ENCODE measurements at places on chromosomes 2 and 18. TPM values are rescaled to one million over a fixed set of nuclear protein-coding genes. Genes with fewer than 3 reads are reported as not detected.

The MOCOS gene
- total RNA-seq, result 12.4 TPM

- H3K27ac ChIP-seq, result no peak overlapping the region
- no peaks in the 10 kb centered on the region for H3K36me3 ChIP-seq
- no peaks in the 10 kb centered on the region for H3K4me1 ChIP-seq
Measured at GRCh38 chr2:133581010-133581760, 12.9 kb upstream of the NCKAP5 start.

DNA sequence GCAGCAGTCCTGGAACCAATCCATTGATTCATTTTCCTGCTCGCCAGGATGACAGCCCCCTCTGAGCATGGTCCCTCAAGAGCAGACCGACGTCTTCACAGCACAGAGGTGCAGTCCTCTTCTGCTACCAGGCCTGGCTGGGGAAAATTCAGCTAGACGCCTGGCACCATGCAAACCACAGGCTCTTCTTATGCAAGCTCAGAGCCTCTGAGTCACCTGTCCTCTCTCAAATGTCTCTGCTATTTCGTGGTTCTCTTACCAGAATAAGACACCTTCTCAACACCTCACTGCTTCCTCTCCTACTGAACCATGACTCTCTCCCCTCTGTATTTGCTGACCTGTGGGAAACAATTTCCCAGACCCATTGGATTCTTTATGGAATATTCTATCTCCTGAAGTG is 79.8 kb upstream of the CYRIA start:
- H3K4me1 ChIP-seq, result peaks cover 29% of the 10 kb centered on the region
- H3K27me3 ChIP-seq, result no peaks in the 10 kb centered on the region
- no peak overlapping the region for H3K4me3 ChIP-seq

DNA sequence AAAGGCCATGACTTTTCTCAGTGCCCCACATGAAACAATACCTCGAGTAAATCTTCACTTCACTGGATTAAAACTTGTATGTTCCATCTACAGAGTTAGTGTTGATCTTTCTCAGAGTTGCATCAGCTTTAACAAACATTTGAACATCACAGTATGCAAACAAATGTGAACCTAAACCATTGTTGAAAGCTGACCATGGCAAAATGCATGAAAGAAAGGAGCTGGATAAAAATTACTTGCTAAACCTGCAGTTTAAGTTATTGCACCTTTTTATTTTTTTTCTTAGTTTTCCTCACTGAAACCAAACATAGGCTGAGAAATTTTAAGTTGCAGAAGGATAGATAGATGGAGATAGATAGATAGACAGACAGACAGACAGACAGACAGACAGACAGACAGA is 107.2 kb upstream of the UGP2 start:
- peaks cover 3% of the 10 kb centered on the region for H3K27me3 ChIP-seq
- no peak overlapping the region for H3K27ac ChIP-seq
- no peaks in the 10 kb centered on the region for H3K36me3 ChIP-seq
- no peak for DNase-seq
- H3K4me1 ChIP-seq, result no peaks in the 10 kb centered on the region

The POTEJ gene
- total RNA-seq, result not detected

The STPG4 gene
- not detected for total RNA-seq

DNA sequence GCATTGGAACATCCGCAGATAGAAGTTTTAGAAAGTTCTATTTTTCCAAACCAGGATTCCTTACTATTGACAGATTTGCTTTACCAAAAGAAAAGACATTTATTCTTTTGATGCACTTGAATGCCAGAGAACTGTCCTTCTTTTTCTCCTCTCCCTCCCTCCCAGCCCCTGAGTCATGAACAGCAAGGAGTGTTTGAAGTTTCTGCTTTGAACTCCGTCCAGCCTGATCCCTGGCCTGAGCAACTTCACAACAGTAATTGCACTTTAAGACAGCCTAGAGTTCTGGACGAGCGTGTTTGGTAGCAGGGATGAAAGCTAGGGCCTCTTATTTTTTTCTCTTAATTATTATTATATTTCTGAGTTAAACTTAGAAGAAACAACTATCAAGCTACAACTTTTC is 33.6 kb downstream of the APCDD1 start:
- no peaks in the 10 kb centered on the region for H3K36me3 ChIP-seq
- no peak overlapping the region for H3K27ac ChIP-seq
- DNase-seq, result no peak
- H3K4me3 ChIP-seq, result no peak overlapping the region

The SEMA4C gene
- total RNA-seq, result 54.4 TPM

- DNase-seq, result no peak
- no peak overlapping the region for H3K27ac ChIP-seq
- no peaks in the 10 kb centered on the region for H3K36me3 ChIP-seq
- peaks cover 24% of the 10 kb centered on the region for H3K27me3 ChIP-seq
- no peak overlapping the region for H3K4me3 ChIP-seq
Measured at GRCh38 chr2:45797451-45798230, 146.2 kb downstream of the PRKCE start.

- no peak overlapping the region for H3K4me3 ChIP-seq
- peaks cover 57% of the 10 kb centered on the region for H3K4me1 ChIP-seq
- H3K27ac ChIP-seq, result no peak overlapping the region
Measured at GRCh38 chr2:241542278-241542605, 16.3 kb upstream of the BOK start.

DNA sequence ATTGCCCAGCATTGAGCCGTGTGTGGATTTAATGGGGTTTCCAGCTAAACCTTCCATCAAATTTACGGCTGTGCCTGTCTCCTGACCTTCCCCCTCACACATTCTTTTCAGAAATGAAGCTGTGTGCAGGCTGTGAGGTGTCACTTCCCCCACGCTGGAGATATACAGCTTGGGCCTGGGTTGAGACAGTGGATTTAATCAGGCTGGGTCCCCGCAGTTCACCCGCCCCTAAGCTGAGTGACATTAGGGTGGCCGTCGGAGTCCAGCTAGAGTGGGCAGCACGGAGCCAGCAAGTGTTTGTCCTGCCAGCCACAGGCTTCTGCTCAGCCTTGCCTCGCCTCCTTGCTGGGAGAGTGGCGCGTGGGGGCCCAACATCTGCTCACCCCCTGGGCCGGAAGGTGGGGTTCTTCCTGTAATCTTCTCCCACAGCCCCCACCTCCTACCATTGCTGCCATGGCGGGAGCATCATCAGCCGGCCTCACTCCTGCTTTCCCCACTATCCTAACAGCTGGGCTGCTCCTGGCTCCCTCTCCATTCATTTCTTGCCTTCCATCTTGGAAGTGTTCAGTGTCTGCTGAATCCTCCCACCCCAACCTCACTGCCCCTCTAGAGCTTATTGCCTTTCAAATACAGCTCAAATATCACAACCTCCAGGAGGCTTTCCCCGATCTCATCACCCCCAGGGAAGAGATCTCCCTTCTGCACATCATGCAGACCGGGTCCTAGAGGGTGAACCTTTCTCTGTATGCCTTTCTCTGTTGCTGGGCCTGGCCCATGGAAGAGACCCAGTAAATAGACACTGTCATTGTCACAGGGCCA is 149.0 kb downstream of the GLI2 start:
- no peak for DNase-seq
- H3K27ac ChIP-seq, result no peak overlapping the region
- H3K4me3 ChIP-seq, result no peak overlapping the region
- no peaks in the 10 kb centered on the region for H3K36me3 ChIP-seq

The RESP18 gene
- total RNA-seq, result not detected

The SERPINB8 gene
- total RNA-seq, result 0.09 TPM

DNA sequence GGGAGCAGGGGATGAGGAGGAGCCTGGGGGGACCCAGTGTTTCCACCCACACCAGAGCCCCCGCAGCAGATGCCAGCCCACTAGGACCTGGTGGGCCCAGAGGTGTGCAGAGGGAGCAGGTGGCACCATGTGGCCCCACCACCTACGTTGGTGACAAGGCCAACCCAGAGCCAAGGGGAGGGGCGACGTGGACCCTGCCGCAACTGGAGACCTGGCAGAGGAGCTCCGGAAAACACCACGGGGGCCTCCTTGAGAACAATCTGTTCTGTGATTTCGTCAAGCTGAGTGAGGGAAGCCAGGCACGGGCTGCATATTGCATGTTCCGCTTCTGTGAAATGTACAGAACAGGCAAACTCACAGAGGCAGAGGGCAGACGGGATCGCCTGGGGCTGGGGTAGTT is 49.1 kb upstream of the GPC1 start:
- peaks cover 24% of the 10 kb centered on the region for H3K4me1 ChIP-seq
- peaks cover 22% of the 10 kb centered on the region for H3K27me3 ChIP-seq
- H3K4me3 ChIP-seq, result no peak overlapping the region
- no peak for DNase-seq
- no peak overlapping the region for H3K27ac ChIP-seq

DNA sequence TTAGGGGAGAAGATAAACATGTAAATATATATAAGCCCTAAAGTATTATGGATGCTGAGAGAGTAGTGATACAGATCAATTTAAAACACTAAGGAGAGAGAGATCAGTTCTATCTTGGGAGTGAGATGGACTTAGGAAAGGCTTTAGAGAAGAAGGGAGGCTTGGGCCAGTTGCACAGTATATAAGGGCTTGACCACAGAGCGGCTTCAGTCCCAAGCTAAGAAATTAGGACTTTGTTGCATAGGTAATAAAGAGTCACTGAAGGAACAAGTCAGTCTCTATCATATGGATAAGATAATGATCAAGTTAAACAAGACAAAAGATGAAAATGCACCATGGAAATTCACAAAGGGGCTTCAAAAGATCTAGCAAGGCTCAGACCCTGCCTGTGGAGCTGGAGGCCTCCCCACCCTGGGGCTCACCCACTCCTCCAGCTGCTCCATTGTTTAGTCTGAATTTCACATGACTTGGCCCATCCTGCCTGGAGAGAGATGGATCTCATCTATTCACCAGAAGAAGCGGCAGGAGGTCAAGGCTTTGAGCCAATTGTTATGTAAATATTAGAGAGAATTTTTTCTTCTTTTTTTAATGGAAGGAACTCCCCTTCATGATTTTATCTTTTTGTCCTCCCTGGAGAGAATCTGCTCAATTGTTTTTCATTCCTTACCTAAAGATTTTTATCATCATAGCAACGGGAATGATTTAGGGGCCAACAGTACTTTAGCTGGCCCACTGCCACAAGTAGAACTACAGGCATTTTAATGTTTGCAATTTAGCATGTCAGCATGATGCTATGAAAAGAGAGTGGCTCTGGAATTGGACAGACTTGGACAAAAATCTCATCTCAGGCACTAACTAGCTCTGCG is 44.0 kb downstream of the GYPC start:
- no peak overlapping the region for H3K4me3 ChIP-seq
- H3K36me3 ChIP-seq, result peaks cover 30% of the 10 kb centered on the region
- no peaks in the 10 kb centered on the region for H3K27me3 ChIP-seq
- no peak overlapping the region for H3K27ac ChIP-seq
- no peak for DNase-seq
- H3K4me1 ChIP-seq, result no peaks in the 10 kb centered on the region

GRCh38 chr18:74124642-74125041 is 23.0 kb downstream of the FBXO15 start:
- H3K4me3 ChIP-seq, result no peak overlapping the region
- peaks cover 6% of the 10 kb centered on the region for H3K27me3 ChIP-seq
- H3K4me1 ChIP-seq, result no peaks in the 10 kb centered on the region
- no peak overlapping the region for H3K27ac ChIP-seq
- no peak for DNase-seq

DNA sequence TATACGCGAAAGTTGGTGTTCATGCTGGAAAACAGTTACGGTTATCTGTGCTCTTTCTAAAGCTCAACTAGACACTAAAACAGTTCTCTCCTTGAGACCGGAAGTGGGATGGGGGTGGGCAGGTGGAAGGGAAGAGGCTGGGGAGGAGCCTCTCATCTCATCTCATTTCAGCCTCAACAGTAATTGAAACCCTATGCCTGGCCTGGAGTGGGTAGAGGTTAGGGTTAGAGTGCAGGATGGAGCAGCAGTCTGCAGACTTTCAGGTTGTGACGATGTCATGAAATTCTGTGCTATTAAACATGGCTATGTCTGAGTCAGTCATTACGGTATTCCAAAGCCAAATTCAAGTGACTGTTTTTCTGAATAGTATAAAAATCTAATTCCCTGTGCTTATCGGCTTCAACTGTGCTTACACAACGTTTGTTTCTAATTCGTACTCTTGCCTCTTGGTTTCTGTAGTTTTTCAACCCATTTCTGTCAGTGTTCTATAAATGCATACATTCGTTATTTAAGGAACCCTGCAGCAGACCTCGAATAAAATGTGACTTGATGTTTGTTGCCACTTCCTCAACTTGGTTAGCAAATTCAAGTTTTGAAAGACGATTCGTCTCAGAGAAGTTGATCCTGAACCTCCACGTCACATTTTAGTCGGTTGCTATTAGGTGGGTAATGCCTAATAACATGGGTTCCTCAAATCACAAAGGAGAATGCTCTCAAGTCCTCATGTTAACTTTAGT is 75.8 kb upstream of the TCF7L1 start:
- H3K4me1 ChIP-seq, result peaks cover 2% of the 10 kb centered on the region
- peaks cover 18% of the 10 kb centered on the region for H3K36me3 ChIP-seq
- no peak overlapping the region for H3K27ac ChIP-seq
- H3K4me3 ChIP-seq, result no peak overlapping the region
- peaks cover 4% of the 10 kb centered on the region for H3K27me3 ChIP-seq

The IL1F10 gene
- total RNA-seq, result not detected

The SKOR2 gene
- total RNA-seq, result not detected

DNA sequence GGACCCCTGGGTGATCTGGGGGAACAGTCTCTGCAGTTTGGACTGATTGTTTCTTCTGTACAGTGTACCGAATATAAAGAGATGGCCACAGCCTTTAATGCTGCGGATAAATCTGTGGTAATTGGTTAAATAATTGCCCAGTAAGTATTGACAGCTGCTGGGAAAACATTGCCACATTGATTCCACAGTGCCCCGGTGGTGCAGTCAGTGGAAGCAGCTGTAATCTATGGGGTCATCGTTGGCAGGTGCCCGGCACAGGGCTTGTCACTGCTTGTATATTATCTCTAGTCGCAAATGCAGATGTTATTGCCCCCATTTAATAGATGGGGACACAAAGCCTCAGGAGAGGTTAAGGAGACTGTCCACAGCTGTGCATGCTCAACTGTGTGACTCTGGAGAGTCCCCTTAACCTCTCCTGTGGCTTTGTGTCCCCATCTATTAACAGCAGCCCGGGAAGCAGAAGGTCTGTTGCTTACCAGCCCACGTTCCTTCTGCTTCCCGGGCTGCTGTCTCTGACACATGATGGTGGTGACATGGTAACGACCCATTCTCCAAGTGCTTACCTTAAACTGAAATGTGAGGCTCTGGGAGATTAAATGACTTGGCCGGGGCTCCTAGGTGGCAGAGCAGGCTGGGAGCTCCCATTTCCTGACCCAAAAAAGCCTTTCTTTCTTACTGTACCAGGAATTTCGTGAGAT is 76.9 kb downstream of the NCK2 start:
- H3K4me1 ChIP-seq, result no peaks in the 10 kb centered on the region
- 0 out of 3 replicates have a peak, but pooled peaks cover 2% of the 10 kb centered on the region for H3K36me3 ChIP-seq
- no peak overlapping the region for H3K4me3 ChIP-seq
- no peak for DNase-seq

The TMEM198 gene
- 2.4 TPM for total RNA-seq
